CD4-positive, alpha-beta T cell treated with Interleukin-4 for 4 hours (primary cell): ENCODE measurements at places on chromosomes 13 and 19.

DNA sequence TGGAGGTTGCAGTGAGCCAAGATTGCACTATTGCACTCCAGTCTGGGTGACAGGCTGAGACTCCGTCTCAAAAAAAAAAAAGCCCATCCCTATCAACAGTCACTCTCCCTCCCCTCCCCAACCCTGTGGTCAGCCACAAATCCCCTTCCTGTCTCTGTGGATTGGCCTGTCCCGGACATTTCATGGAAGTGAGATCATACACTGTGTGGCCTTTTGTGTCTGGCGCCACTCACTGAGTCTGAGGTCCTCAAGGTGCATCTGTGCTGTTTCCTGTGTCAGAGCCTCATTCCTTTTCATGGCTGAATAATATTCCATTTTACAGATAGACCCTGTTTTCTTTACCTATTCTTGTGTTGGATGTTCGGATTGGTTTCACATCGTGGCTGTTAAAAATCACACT is 149.5 kb downstream of the PTPRS start:
- no peak for DNase-seq

DNA sequence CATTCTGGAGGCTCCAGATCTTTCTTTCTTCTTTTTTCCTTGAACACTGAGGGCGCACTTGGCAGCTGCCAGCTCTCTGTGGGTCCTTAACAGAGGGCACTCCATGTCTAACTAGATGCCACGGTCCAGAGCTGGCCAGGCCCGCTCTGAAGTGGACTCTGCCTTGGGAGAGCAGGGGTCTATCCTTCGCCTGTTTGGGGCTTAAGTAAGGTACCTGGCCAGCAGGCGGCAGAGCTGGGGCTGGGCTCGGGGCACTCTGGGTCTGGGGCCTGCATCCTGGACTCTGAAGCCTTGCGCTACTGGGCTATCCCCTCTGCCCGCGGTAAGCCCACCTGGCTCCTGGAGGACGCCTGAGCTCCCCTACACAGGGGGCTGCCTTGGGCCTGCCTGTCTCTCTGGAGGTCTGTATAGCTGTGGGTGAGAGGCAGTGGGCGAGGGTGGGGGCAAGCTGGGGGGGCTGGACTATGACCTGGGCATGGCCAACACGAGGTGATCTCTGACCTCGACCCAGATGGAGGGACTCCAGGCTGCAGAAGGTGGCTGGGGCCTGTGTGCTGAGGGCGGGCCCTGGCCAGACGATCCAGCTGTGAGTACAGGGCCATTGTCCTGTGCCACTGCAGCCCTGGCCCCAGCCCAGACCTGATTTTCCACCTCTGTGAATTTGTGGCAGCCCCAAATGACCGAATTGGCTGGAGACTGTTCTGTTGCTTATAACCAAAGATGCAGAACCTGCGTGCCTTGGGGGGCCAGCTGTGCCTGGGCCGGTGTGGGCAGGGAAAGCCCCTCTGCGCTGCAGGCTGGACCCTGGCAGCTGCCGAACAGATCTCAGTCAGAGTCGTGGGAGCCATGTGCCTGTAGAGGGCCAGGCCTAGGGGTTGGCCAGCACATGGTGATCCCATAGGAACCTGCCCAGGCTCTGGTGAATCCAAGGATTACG is 26.5 kb downstream of the CEBPG start:
- DNase-seq: no peak

DNA sequence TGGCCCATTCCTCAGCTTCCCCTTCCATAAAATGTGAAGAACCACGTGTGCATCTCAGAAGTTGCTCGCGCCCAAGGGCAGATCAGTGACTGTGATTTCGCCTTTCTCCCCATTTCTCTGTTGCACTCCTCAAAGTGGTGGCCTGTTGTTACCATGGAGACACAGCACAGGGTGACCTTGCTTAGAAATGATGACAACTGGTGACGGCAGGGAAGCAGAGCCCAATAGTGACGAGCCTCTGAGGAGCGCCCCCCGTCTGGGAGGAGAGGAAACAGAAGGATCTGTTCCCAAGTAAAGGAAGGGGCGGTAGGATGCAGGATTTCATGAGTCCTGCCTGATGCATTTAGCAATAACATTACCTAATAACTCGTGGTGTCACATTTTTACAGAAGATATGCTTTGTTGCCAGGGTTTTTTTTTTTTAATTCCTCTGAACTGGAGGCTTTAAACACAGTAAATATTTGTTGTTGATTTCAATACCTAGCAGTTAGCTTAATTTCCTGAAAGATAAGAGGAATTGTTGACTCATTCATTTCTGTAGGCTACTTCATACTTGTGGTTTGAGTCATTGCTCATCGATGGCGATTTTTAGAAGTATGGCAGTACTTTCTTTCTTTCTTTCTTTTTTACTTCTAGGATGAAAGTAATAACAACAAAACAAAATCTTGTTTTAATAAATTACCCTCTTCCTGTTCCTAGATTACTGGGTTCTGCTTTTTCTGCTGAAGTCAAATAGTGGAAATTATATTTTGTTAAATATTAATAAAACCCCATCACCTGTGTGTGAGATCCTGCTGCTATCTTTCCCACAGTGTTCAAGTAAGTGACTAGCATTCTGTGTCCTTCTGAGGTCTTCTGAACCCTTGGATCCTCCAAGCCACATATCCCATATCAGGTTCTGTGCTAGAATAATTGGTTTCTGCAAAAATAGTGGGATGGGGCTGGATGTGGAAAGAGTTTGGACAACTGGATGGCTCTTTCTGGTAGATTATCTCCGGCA is 36.0 kb downstream of the MBNL2 start:
- peak; percentile 76 for DNase-seq

- DNase-seq: no peak
These were observed 6.2 kb downstream of the GAS6 start for GRCh38 chr13:113857531-113858195.

DNA sequence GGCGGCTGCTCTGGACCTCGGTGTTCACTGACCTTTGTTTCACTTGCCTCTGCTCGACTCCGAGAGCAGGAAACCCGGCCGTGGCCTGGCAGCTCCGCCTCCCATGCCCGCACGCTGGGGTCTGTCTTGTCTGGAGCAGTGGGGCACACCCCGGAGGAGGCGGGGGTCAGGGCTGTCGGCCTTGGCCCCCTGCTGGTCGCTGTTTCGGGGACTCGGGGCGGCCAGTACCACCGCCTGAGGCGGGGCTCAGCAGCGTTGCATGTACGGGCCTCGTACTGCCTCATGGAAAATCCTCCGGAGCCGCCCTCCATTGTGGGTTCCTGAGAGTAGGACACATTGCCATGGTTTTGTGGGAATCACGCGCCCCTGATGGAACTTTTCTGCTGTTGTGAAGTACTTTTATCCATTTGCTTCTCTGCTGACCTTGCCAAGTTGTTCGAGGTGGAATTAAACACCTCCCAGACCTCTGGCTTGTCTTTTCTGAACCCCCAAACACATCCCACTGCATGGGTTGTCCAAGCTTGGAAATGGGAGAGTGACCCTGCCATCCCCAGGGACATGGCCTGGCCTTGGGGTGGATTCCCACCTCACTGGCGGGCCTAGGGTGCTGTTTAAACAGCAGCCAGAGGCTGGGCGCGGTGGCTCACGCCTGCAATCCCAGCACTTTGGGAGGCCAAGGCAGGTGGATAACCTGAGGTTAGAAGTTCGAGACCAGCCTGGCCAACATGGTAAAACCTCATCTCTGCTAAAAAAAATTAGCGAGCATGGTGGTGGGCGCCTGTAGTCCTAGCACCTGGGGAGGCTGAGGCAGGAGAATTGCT is 5.5 kb upstream of the NDUFS7 start:
- no peak for DNase-seq

GRCh38 chr19:37309834-37310575 is 60.9 kb upstream of the ZNF527 start:
- DNase-seq: peak; percentile 41

DNA sequence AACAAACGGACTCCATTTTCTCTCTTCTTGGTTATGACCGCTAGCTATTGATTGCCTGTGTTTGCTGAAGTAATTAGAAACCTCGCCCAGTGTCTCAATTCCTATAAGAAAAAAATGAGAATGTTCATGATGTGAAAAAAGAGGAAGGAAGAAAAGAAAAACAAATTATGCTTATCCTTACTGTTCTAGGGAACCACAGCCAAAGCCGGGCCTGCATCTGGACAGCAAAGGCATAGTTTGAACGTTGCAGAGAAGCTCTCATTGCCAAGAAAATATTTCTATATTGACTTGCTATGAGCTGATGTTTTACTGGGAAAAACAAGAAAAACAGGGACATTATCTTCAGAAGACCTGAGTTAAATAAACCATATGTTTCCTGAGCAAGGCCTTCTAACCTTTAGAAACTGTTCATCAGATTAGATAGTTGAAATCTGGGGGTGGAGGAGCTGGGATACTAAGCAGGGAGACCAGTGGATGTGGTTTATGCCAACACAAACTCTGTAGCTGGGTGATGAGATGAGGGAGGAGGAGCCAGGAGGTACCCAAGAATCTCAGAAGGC is 55.0 kb downstream of the EFNB2 start:
- DNase-seq: no peak

- DNase-seq: peak; percentile 73
These were observed 1.4 kb downstream of the ARHGEF18 start for GRCh38 chr19:7349961-7350711.

DNA sequence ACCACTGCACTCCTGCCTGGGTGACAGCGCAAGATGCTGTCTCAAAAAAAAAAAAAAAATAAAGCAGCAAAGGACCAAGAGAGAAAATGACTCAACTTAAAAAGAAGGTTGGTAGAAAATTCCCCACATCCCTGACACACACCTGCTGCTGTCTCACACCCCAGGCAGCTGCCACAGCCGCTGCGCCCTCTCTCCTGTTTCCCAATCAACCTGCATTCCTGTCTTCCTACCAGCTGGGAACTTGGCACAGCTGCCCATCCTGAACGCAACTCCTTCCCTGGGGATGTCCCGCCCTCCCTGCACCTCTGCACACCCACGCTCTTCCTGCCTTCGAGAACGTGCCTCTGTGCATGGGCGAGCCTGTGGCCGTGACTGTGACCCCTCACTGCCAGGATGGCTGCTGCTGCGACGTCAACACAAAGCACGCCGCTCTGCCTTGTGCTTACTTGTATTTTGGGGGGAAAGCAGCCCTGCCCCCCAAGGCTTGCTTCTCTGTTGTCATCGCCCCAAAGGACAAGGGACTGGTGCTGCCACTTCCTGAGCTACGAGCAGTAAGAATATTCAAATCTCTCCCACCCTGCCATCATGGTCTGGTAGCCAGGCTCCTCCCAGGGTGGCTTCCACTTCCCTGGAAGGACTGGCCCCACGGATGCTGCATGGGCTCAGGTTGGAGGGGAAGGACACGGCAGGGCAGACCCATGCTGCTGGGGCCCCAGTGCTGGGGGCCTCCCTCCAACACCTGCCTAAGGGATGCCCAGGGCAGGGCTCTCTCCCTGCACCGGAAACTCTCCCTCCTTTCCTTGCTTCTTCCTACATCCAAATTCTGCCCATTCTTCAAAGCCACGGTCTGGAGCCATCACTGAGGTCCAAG is 20.7 kb downstream of the SH3GL1 start:
- DNase-seq: peak; percentile 50

GRCh38 chr13:38685974-38686576 is 802 bp upstream of the FREM2 start:
- DNase-seq: no peak

DNA sequence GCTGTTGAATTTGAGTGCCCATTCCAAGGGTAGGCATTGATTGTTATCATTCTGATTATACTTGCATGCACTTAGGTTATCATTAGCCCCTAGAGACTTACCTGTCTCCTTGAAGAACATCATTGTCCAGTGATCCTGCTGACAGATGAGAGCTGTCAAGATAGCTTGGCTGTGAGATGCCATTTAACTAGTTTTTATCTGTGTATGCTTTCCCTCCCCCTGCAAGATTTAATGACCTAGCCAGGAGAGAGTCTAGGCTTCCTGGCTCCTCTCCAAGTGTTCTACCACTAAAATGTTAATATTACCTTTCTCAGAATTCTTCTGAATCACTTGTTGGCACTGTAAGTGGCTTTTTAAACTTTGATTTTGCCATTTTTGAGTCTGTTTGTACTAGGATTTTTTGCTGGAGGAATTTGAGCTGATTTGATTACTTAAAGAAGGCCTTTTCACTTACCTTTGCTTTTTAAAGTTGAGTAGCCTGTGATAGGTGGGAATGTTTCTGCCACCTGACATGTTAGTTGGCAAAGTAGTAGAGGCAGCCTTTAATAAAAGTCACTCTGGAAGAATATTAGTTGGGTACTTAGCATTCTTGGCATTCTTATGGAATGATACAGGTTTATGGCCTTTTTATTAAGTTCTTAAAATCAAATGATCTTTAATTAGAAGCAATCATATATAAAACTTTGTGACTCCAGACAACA is 41.1 kb downstream of the ARHGAP35 start:
- no peak for DNase-seq

DNA sequence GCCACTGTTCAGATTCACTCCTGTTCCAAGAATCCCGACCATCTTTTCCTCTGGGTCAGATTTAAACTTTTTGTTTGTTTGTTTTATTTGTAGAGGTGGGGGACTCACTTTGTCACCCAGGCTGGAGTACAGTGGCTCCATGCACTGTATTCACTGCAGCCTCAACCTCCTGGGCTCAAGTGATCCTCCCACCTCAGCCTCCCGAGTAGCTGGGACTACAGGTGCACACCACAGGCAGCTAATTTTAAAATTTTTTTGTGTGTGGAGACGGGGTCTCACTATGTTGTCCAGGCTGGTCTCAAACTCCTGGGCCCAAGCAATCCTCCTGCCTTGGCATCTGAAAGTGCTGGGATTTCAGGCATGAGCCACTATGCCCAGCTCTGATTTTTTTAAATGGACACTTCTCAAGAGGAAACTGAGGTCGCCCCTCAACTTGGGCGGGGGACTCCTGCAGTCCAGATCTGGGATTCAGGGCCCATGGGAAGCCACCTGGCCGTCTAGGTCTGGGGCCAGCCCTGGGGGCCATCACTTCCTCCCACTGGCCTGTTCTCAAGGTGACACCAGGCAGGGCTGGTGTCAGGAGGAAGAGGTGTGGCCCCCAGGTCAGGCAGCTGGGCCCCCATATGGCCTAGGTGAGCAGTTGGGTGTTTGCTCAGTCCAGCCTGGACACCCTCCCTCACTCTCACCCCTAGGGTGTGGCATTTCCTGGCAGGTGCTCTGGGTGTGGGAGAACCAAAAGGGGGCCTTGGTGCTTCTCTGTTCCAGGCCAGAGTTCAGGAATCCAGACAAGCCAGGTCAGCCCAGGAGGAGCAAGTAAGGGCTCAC is 1.3 kb downstream of the B3GNT3 start:
- no peak for DNase-seq

DNA sequence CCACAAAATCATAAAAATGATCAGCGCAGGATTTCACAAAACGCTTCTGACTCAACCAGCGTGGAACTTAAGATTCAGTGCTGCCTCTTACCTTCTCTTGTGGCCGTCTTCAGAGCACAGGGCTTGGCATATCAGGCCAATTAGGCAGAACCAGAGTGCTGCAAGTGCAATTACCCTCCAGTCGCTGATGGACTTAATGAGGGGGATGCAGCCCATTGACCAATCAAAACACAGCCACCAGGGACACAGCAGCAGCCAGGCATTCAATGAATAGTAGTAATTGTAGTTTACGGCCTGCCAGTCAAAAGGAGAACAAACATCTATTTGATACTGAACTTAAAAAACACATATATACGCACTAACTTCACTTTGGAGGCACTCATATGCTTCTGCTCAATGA is 38.2 kb downstream of the TMTC4 start:
- DNase-seq: no peak
